Type B pancreatic cell (in vitro differentiated cells): ENCODE measurements at places on chromosomes 1 and 21. TPM values are rescaled to one million over a fixed set of nuclear protein-coding genes. Genes with fewer than 3 reads are reported as not detected.

DNA sequence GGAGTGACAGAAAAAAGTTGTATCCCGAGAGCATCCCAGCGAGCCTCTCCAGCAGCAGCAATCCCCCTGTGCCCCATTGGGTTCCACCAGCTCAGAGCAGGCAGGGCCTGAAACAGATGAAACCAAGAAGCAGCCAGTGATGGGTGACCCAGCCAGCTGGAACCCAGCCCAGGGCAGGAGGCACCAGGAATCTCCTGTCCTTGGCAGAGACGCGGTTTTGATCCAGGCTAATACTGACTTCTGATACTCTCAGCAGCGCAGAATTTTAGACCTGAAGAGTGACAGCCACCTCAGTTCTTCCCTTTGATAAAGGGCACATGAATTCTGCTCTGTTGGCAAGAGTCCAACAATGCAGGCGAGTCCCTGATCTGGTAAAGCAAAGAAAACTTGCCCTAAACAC lies 11.4 kb upstream of the OLIG1 start:
- no peak overlapping the region for H3K4me3 ChIP-seq
- H3K27ac ChIP-seq = no peak overlapping the region
- H3K4me1 ChIP-seq = peaks cover 4% of the 10 kb centered on the region
- DNase-seq = no peak
- peaks cover 66% of the 10 kb centered on the region for H3K27me3 ChIP-seq

Gene CTSE
- total RNA-seq = 28.6 and 42.0 TPM in 2 replicates

- H3K27ac ChIP-seq = no peak overlapping the region
- H3K27me3 ChIP-seq = peaks cover 38% of the 10 kb centered on the region
- no peak for DNase-seq
- no peaks in the 10 kb centered on the region for H3K36me3 ChIP-seq
- H3K4me1 ChIP-seq = peaks cover 16% of the 10 kb centered on the region
Observed at GRCh38 chr1:83561346-83561745, 437.6 kb downstream of the TTLL7 start.

Gene KRTAP7-1
- not detected in 2 replicates for total RNA-seq

DNA sequence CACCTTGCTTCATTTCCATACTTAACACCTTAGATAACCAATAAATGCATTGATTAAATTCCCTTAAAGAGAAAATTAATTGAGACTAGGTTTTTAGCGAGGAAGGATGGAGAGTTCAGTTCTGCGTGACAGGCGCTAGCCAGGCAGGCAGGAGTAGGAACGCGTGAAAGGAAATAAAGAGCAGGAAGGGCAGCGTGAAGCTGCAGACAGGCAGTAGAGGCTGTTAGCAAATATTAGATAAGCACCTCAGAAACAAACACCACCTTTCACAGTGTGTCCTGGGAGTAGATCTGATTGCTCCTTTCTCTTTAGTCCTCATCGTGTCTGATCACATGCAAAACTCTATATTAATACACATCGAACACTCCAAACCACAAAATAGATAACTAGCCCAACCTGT lies 282.7 kb upstream of the ADGRL2 start:
- H3K36me3 ChIP-seq = no peaks in the 10 kb centered on the region
- no peak overlapping the region for H3K27ac ChIP-seq
- no peak overlapping the region for H3K4me3 ChIP-seq

DNA sequence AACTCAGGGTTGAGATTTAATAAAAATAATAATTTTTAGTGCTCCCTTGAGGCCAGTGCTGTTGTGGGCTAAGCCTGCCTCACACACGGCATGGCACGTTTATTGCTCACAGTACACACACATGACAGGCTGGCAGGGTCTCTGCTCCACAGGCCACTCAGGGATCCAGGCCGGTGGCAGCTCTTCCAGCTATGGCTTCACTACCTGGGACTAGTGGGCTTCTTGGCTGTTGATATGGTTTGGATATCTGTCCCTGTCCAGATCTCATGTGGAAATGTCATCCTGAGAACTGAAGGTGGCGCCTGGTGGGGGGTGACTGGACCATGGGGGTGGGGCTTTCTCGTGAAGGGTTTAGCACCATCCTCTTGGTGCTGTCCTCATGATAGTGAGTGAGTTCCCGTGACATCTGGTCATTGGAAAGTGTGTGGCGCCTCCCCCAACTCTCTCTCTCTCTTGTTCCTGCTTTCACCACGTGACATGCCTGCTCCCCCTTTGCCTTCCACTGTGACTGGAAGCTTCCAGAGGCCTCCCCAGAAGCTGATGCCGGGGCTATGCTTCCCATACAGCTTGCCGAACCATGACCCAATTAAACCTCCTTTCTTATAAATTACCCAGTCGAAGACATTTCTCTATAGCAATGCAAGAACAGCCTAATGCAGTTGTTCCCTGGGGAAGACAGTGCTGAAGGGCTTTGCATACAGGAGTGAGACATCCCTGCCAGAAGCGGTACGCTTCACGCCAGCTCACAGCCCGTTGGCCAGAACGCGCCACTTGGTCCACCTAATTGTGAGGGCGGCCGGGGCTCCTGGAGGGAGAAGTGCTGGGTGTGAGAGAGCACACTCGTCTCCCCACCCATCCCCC lies 226.9 kb upstream of the C1orf174 start:
- H3K4me1 ChIP-seq = no peaks in the 10 kb centered on the region
- no peak for DNase-seq
- H3K36me3 ChIP-seq = no peaks in the 10 kb centered on the region

GRCh38 chr1:241870336-241870735 lies 22.3 kb downstream of the EXO1 start:
- no peak overlapping the region for H3K4me3 ChIP-seq
- H3K4me1 ChIP-seq = no peaks in the 10 kb centered on the region
